ENCODE measurements at places on chromosomes 12 and 14.

DNA sequence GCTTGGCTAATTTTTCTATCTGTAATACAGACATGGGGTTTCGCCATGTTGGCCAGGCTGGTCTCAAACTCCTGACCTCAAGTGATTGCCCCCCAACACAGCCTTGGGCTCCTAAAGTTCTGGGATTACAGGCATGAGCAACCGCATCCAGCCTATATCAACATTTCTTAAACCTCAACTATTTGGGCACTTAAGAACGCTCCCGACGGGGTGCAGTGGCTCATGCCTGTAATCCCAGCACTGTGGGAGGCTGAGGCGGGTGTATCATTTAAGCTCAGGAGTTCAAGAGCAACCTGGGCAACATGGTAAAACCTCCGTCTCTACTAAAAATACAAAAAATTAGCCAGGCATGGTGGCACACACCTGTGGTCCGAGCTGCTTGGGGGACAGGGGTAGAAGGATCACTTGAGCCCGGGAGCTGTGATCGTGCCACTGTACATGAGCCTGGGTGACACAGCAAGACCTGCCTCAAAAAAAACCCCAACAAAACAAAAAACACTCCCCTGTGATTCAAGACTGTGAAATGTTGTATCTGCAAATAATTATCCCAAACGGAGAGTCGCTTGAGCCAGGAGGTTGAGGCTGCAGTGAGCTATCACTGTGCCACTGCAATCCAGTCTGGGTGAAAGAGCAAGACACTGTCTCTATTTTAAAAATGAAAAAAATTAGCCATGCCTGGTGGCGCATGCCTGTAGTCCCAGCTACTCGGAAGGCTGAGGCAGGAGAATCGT is 21.5 kb downstream of the PPTC7 start:
- DNase-seq: no peak

DNA sequence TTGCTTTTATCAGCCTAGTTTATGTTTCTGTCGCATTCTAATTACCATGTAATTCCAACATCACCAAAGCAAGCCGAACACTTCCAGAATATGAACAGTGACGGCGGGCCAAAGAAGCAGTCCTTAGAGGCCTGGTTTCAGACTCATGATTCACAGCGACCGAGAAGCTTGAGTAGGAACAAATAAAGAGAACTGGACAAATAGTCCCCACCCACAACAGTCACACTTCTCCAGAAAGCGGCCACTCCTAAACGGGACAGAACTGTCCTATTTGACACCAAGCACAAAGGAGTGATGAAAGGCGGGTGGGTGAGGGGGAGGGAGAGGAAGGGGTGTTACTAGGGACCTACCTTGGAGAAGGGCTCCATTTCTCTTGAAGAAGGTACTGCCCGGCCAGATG is 136.4 kb downstream of the FOXN3 start:
- no peak for DNase-seq

GRCh38 chr12:53268630-53269562 is 797 bp downstream of the ESPL1 start:
- no peak for DNase-seq

GRCh38 chr14:91681118-91681517 is 50.8 kb downstream of the CATSPERB start:
- DNase-seq: no peak

DNA sequence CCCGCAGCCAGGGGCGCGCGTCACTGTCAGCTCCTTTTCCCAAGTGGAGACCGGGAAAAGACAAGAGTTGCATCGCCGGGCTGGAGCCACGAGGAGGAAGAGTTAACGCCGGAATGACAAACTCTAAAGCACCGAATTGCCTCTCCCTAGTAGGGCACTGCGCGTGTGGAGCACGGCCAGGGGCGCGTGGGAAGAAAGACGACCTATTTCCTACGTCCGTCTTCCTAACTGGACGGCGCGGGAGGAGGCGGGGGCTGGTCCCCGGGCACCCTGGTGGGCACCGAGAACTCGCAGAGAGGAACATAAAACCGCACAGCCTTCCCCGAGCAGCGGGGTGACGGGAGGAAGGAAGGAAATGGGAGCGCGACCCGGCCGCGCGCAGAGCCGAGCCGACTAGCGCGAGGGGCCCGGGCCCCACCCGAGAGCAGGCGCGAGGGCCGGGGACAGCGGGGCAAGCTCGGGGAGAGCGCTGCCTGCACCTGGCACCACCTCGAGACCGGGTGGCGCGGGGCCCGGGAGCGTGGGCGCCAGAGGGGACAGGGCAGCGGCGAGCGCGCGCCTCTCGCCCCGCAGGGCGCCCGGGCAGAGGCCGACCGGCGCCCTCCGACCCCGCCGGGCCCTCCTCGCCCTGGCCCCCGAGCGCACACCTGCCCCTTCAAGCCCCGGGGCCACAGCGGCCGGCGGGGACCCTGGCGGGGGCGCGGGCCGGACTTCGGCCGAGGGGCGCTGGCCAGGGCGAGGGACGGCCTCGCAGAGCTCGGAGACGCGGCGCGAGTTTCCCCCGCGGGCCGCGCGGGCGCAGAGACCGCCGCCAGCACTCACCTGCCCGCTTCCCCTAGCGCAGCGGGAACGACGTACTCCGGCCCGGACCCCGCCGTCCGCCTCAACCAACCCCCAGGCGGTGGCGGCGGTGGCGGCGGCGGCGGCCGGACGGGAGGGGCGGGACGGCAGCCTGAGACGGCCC is at the start of gene SETD3:
TSS of gene SETD3 (minus strand) at position 954 of the 964 bp plus-strand sequence. CDS start 15,054 bp downstream, outside the sequence.
- peak; percentile 17 for DNase-seq

DNA sequence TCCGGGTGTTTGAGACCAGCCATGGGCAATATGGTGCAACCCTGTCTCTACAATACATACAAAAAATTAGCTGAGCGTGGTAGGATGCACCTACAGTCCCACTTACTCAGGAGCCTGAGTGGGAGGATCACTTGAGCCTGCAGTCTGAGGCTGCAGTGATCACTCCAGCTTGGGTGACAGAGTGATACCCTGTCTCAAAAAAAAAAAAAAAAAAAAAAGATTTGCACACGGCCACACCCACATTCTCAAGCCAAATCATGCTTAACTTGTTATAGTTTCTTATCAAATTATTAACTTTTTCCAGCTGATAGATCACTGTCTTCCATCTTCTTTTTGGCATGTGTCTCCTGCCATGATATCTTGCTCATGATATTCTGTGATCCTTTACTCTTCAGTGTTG is 6.8 kb downstream of the DRAM1 start:
- no peak for DNase-seq

DNA sequence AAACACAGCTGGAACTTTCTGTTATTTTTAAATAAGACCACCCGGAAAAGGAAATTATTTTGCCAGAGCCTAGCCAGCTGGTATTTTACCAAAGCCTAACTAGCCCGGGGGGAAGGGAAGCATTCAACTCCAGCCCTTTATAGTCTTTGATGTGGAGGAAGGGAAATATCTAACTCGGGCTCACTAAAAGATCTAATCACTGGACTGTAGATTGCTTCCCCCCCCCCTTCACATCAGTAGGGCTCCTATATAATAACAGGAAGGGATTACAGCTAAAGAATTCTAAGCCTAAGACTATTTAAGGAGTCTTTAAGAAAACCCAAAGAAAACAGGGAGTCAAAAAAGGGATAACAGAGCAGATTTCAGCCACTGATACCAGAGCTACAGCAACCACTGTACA is 431.1 kb downstream of the KCNH5 start:
- no peak for DNase-seq

DNA sequence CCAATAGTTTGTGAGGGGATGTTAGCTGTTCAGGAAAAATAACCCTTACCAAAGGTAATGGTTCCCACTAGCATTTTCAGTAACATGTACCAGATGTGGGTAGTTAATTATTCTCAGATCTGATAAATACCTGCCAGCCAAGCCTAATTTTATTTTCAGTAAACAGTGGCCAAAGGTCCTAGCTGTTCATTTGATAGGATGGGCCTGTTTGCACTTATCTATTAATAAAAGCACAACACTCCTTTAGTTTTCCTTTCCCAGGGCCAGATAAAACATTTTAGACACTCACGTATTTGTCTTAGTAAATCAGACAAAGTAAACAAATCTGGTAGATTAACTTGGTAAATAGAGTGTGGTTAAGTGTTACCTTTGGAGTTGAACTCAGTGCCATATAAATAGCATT is 345.1 kb downstream of the RAD51B start:
- no peak for DNase-seq

- no peak for DNase-seq
These were observed 12.1 kb upstream of the NTN4 start for GRCh38 chr12:95802482-95803270.

- DNase-seq: no peak
These were observed 24.8 kb downstream of the FRMD6 start for GRCh38 chr14:51676549-51676948.

GRCh38 chr12:25051171-25051570 is 102.3 kb upstream of the BCAT1 start:
- no peak for DNase-seq

- no peak for DNase-seq
These were observed 2.4 kb downstream of the RNASE8 start for GRCh38 chr14:21059842-21060613.

DNA sequence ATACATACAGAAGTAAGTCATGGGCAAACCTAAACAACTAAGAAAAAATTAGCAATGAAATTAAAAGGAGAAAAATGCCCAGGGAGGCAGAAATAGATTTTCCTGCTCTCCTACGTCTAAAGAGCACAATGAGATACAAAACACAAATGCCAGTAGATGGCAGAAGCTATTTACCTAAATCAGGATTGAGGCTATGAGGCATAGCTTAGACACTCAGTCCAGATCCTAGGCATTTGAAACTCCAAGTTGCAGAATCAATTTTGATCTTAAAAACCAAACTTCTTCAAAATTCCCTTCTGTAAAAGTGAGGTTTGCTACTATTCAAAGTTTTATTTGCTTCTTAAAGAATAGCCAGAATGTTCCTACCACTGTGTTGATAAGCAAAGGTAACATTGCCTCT is 368.6 kb downstream of the DAD1 start:
- DNase-seq: no peak

- DNase-seq: no peak
These were observed 19.4 kb upstream of the LIMA1 start for GRCh38 chr12:50302686-50303085.

DNA sequence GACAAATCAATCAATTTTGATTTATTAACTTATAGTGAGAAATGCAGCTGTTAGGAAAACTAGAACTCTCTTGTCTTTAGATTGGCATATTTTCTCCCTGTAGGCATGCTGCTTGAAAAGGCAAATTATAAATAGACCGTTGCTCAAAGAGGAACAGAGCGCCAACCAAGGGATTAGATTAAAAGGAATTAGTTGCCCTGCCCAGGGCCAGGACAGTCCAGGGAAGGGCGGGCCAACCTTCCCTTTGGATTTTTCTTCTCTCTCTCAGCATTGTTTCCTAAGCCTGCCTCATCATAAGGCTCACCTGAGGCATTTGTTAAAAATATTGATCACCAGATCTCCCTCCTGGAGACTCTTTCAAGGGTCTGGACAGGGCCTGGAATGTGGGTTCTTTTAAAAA is 8.6 kb downstream of the CIPC start:
- no peak for DNase-seq

GRCh38 chr14:100779691-100780080 is 46.2 kb upstream of the MEG3 start:
- DNase-seq: no peak
